ENCODE measurements at places on chromosomes 12 and 14.

DNA sequence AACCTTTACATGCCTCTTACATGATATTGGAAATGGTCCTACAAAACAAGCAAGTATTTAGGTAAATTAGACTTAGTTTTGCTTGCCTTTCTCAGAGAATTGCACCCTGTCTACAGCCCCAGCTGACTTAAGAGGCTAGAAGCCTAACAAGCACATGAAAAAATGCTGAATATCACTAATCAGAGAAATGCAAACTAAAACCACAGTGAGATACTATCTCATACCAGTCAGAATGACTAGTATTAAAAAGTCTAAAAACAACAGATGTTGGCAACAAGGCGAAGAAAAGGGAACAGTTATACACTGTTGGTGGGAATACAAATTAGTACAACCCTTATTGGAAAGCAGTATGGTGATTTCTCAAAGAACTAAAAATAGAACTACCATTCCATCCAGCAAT lies 103.8 kb downstream of the EGLN3 start:
- no peak for DNase-seq

DNA sequence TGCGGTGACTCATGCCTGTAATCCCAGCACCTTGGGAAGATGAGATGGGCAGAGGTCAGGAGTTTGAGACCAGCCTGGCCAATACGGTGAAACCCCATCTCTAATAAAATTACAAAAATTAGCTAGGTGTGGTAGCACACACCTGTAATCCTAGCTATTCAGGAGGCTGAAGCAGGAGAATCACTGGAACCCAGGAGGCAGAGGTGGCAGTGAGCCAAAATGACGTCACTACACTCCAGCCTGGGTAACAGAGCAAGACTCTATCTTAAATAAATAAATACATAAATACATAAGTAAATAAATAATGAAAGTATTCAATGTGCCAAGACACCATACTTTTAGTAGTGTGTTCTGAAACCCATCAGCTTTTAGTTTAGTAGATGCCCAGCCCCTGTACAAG lies 308.1 kb upstream of the FLRT2 start:
- DNase-seq = no peak

- no peak for DNase-seq
Measured at GRCh38 chr14:77867476-77867875, 67.6 kb downstream of the ADCK1 start.

- no peak for DNase-seq
Measured at GRCh38 chr14:72631401-72631800, 262.5 kb downstream of the DPF3 start.

DNA sequence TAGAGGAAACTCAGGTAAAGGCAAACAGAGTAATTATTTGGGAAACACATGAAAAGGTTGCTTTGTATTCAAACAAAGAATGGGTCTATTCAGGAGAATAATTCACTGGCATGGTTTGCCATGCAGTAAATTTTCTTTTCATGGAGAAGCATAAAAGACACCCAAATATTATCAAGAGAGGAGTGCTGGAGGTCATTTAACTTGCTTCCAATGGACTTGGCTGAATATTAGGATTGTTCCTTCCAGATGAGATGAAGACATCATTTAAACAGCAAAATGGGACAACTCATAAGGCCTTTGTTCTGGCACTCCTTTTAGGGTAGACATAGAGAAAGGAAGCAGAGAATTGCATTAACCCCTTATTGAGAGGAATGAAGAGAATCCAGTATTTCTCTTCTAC lies 38.7 kb downstream of the WIF1 start:
- DNase-seq = no peak
